ENCODE measurements at places on chromosomes 16 and 17.

GRCh38 chr16:61500851-61501250 is 535.4 kb downstream of the CDH8 start:
- DNase-seq: no peak

GRCh38 chr17:58375256-58375655 is 23.3 kb upstream of the SUPT4H1 start:
- DNase-seq: no peak

DNA sequence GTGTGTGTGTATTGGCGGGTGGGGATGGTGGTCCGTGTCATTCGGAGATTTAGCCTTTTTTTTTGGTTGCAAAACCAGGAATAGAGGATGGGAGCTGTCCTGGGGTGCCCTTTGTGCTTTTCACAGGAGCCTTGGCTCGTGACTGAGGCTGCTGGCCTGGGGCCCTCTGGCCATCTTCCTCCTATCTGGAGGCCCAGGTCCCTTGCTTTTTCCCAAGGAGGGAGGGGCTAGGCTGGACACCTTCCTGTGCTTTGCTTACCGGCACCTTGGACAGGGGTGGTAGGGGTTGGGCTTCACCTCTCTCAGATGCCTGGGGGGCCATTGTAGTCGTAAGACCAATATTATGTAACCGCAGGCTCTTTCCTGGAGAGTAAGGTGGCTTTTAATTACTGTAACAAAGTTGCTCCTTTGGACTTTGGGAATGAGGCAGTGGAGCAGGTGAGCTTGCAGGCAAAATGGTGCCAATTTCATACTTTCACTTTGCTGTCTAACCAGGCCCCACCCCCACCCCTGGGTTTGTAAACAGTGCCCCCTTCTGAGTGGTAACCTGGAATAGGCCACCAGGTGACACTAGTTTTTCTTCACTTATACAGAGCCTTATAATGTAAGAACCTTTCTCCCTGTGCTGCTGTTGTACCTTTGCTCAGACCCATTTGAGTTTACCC is 1.2 kb downstream of the DYNLL2 start:
- DNase-seq: peak; percentile 67

DNA sequence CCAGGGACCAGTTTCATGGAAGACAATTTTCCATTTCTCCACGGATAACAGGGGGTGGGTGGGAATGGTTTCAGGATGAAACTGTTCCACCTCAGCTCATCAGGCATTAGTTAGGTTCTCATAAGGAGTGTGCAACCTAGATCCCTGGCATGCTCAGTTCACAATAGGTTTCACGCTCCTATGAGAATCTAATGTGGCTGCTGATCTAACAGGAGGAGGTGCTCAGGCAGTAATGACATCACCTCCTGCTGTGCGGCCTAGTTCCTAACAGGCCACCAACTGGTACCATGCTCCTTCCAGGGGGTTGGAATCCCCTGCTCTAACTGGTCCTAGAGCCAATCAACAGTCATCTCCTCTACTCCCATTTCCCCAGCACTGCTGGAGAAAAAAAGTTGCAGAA is 19.9 kb downstream of the TEX14 start:
- DNase-seq: no peak

DNA sequence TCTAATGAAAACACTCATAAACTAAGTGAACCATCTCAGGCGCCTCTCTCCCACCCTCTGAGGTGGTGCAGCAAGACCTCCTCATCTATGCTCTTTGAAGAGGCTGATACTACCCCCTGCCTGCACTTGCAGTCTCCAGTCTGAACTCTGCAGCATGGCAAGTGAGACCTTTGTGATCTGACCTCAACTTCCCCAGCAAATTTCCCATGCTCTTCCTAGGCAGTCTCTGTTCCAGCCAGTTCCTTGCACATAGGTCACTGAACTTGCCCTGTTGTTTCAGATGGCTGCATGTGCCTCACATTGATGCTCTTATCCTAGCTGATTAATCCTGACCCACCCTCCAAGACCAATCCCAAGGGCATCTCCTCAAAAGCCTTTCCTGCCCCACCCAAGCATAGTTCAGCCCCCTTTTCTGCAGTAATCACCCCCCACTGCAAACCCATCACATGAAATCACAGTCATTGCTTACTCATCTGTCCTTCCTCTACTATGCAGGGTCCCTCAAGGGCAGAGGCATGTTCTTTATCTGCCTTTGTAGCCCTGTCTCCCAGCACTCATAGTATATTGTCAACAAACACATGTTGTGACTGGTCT is 42.0 kb downstream of the TBX21 start:
- DNase-seq: no peak

GRCh38 chr17:33561569-33562334 is 268.7 kb upstream of the ASIC2 start:
- no peak for DNase-seq

- no peak for DNase-seq
These were observed 22.0 kb upstream of the CPNE2 start for GRCh38 chr16:57070424-57070823.

DNA sequence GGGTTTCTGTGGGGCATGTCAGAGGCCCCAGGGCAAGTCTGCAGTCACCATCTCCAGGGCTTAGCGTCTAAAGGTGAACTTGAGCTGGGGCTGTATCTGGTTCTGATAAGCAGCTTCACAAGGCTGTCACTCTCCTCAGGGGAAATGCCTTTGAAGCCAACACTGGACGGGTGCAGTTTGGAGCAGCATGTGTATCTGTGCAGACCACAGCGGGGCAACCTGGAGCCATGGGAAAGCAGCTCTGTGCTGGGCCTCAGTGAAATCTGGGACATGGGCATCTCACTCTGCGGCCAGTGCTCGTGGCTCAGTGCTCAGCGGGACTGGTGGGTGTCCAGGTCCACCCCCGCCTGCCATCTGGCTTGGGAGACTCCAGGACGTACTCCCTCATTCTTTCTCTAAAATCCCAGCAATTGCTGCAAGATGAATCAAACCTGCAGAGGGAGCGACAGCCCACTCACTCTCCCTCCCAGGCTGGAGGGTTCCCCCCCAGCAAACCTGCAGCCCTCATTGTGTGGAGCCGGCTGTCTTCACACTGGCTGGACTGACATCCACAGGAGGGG is 63.5 kb downstream of the PRMT7 start:
- no peak for DNase-seq

DNA sequence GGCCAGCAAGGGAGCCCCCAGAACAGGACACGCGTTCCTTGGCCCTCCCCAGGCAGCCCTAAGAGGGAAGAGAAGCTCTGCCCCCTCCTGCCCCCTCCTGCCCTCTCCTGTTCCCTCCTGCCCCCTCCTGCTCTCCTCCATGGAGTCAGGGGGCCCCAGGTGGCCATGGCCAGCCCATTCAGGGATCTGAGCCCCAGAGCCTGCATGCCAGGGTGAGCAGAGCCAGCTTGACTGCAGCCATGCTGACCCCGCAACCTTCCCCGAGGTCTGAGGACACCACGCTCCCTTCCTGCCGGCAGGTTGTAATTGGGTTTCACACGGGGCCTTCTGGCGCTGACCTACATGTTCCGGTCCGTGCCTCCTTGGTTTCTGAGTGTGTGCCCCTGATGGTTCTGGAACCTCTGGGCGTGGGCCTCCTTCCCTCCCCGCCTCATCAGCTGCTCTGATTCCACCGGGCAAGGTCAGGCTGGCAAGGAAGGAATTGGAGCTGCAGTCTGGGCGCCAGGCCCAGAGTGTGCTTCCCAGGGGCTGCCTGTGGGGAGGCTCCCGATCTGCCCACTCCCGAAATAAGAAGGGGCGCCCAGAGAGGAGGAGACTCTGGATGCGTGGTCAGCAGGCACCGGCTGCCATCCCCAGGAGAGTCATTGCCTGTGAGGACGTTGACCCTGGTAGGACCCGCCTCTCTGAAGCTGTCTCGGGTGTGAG is 23.7 kb upstream of the NPTX1 start:
- DNase-seq: no peak

DNA sequence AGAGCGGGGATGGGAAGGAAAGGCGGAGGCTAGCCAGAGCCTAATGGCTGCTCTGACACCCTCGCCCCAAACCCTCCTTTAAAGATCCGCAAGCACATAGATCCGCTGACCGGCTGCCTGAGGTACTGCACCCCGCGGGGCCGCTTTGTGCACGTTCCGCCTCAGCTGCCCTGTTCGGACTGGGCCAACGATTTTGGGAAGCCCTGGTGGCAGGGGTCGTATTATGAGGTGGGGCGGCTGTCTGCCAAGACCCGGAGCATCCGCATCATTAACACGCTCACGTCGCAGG is 663 bp downstream of the CYB5D1 start:
- no peak for DNase-seq

DNA sequence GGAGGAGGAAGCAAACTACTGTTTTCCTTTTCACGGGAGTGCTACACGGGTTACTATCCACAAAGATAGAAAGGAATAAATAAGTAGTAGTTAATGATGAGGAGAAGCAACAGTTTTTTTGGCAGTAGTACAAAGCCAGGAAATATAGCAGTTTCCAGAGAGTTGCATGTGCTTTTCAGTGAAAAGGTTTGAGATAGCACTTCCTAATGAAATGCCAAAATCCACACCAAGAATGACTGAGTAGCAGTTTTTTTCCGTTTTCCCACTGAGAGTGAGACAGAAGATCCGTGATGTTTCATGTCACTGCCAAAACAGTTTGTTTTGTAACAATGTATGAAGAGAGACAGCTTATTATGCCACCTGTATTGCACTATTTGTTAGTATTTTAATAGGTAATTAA is 129.1 kb downstream of the STX8 start:
- DNase-seq: no peak

DNA sequence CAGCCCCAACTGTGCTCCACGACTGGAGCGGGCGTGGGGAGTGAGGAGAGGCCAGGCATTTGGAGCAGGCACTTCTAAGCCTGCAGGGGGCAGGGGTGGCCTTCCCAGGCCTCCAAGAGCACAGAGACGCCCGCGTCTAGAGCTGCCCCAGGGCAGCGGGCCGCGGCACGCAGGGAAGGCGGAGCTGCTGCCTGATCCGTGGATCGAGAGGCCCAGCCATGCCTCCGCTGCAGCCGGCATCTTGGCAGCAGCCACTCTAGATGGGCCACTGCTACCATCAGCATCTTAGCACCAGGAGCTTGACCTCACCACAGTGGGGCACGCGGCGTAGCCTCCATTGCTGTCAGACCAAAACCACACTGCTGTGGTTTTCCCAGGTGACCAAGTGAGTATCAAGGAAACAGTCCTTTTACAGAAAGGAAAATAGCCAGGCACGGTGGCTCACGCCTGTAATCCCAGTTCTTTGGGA is 20.4 kb upstream of the WDR45B start:
- no peak for DNase-seq

DNA sequence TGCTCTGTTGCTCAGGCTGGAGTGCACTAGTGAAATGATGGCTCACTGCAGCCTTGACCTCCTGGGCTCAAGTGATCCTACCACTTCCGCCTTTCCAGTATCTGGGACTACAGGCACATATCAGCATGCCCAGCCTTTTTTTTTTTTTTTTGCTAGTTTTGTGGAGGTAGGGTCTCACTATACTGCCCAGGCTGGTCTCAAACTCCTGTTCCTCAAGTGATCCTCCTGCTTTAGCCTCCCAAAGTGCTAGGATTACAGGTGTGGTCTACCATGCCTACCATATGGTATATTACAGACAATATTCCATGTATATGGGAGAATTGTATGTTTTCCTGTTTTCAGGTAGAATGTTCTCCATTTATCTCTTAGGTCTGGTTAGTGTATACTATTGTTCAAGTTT is 12.3 kb upstream of the ATF7IP2 start:
- no peak for DNase-seq

DNA sequence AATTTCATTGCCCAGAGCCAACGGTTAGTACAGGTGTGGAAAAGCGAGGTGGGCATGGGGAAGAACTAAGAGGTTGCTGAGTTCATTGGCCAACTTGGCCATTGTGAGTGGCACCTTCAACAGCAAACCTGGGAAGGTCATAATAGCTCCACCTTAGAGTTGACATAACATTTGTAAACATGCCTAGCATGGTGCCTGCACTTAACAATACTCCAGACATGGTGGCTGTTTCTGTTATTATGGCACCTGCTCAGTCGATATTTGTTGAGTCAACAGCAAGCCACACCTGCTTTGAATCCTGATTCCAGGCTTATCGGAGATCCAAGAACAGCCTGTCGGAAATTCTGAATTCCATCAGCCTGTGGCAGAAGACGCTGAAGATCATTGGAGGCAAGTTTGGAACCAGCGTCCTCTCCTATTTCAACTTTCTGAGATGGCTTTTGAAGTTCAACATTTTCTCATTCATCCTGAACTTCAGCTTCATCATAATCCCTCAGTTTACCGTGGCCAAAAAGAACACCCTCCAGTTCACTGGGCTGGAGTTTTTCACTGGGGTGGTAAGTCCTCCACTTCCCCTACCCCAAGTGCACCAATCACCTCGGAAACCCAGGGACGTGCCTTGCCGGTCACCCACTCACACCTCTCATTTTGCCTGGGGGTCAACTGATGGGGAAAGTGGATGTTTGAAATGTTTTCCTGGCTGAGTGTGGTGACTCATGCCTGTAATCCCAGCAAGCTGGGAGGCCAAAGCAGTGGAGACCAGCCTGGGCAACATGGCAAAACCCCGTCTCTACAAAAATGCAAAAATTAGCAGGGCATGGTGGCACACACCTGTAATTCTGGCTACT is 46.0 kb downstream of the TMC5 start:
- DNase-seq: no peak

DNA sequence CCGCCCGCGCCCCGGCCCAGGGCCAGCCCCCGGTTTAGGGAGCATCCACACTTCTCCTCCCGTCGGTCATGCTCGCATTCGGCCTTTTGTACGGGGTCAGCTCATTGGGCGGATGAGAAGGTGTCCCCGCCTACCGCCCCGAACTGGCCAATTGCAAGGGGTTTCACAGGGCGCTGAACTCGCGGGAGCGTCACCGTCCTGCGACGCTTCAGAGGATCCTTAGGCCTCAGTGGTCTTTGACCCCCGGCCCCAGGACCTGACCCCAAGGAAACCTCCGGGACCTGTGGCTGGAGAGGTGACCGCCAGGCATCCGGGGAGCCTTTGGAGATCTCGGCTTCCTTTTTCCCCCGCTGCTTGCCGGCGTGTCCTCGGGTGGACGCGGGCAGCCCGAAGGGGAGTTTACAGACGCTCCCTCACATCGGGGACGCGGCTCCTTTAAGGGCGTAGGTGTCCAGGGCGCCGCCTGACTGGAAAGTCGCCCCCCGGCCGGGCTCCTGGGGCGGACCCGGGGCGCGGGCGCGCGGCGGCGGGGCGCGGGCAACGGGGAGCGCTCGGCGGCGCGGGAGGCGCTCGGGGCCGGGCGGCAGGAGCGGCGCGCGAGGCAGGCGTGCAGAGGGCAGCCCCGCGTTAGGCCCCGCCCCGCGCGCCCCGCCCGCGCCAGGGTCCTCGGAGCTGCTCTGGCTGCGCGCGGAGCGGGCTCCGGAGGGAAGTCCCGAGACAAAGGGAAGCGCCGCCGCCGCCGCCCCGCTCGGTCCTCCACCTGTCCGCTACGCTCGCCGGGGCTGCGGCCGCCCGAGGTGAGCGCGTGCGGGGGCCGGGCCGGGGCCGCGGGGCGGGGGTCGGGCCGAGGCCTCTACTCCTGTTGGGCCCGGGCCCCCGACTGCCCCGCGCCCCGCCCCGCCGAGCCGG is at the start of gene UBE2I:
UBE2I (plus strand) TSS at position 660 of the 909 bp plus-strand sequence. CDS start 4,395 bp downstream, outside the sequence.
- peak; percentile 95 for DNase-seq

DNA sequence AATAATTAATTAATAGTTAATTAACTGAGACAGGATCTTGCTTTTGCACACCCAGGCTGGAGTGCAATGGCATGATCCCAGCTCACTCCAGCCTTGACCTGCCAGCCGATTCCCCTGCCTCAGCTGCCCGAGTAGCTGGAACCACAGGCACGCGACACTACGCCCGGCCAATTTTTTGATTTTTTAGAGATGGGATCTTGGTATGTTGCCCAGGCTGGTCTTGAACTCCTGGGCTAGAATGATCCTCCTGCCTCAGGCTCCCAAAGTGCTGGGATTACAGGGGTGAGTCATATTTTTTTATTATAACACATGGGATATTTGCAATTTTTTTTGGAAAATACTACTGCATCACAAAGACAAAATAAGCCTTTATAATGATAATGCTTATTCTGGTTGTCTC is 30.4 kb upstream of the BCAR1 start:
- no peak for DNase-seq

Data from CD4-positive, alpha-beta T cell treated with Interleukin-6 at 100 ng/mL for 8 hours (primary cell).